ENCODE measurements at places on chromosomes 16 and 17.

GRCh38 chr16:27639561-27640276, 89.8 kb downstream of the KATNIP start:
- no peak for DNase-seq

GRCh38 chr16:86929057-86929871, 350.9 kb downstream of the FOXL1 start:
- no peak for DNase-seq

GRCh38 chr17:82840431-82840831, 609 bp upstream of the ZNF750 start:
- no peak for DNase-seq

DNA sequence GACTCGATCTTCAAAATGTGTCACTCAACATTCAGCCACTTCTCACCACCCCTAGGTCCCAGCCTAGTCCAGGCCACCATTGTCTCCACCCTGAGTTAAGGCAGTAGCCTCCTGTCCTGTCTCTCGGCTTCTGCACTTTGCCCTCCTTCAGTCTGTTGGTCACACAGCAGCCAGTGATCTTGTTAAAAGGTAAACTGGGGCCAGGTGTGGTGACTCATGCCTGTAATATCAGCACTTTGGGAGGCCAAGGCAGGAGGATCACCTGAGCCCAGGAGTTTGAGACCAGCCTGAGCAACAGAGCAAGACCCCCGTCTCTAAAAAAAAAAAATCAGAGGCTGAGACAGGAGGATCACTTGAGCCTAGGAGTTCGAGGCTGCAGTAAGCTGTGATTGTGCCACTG, 25.8 kb downstream of the WWP2 start:
- no peak for DNase-seq

DNA sequence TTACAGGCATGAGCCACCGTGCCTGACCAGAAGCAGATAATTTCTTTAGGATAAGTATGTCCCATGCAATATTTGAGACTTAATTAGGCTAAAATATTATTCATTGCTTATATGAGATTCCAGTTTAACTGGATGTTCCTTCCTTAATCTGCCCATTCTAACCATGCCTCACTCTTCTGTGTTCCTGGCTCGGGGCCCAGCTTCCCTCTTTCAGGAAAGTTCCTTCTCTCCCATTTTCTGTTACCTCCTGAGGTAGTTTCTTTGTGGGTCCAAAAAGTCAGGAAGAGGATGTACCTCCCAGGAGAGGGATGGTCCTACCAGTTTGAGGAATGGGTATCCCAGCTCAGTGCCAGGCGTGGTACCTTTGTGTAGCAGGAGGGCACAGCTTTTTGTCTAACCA, 23.3 kb downstream of the UNK start:
- DNase-seq = no peak

DNA sequence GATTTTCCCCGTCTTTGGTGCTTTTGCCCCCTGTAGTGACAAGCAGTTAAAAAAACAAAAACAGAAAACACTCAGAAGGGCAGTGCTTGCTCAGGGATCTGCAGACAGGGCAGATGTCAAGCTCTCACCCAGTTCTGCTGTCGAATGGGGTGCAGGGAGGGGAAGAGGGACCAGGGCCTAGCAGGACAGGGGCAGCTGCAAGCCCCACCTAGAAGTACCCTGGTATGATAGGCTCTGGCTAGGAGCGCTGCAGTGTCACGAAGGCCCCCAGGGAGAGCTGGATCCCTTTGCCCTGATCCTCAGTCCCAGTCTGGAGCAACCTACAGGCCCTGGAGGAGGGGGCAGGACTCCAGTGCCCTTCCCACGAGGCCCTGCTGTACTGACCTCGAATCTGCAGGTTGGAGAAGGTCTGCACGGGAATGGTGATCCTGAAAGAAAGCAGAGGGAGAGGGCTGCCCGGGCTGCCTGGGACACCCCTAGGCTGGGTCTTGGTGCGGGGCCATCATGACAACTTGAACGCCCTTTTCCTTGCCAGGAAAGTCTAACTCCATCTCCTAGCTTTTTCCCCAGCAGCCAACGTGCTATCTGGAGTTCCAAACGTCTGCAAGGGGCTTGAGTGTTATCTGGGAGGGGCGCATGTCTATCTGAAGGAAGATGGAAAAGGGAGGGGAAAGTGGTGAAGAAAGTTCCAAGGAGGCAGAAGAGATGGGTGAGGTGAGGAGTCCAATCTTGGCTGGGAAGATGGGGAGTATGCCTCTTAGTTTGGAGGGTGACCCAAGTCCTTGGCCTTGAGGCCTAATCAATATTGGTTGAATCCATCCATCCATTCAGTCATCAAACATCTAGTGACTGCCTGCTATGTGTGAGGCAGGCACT, 4.8 kb downstream of the GFAP start:
- DNase-seq = no peak

DNA sequence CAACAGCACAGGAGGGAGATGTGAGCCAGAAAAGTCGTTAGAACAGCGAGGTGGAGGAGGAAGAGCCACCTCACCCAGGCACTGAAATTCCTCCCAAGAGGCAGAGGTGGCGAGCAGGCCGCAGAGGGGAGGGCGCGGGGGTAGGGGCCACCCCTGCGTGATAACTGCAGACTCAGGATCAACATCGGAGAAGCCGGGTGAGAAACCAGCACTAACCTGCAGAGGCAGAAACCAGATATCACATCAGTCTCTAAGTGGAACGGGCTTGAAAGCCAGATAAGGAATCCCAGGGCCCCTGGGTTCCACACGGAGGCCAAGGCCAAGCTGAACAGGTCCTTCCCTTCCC, 39.4 kb upstream of the ZC3H18 start:
- DNase-seq = no peak

- no peak for DNase-seq
These were observed 176.2 kb upstream of the IRX3 start for GRCh38 chr16:54462771-54463170.

- no peak for DNase-seq
These were observed 54.0 kb downstream of the MRM3 start for GRCh38 chr17:836151-836550.

GRCh38 chr16:64933885-64934284, 188.0 kb downstream of the CDH11 start:
- no peak for DNase-seq

- DNase-seq = no peak
These were observed 25.2 kb downstream of the CD300A start for GRCh38 chr17:74491626-74492025.

DNA sequence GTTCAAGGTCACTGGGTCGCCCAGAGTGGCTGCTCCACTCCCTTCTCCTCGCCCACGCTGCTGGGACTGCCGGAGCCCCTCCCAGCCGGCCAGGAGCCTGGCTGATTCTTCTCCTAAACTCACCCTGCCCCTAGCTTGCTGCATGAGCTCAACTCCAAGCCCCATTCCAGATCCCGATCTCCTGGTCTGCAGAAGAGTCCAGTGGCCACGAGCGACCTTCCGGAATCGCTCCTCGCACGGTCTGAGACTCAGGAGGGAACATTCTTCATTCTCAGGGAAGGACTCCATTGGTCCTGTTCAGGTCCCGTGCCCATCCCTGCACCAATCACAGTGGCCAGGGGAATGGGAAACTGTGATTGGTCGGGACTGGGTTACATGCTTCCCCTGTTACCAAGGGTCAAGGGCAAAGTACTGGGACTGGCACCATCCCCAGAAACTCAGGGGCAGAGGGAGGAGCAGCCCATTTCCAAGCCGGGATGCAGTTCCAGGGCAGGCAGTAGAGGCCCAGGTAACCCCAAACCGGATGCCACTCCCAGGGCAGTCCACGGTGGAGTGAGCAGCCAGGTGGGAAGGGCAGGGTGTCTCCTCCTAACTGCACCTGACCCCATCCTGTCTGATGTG, 24.5 kb upstream of the CIBAR2 start:
- DNase-seq = no peak

- DNase-seq = no peak
These were observed 8.1 kb downstream of the GLIS2 start for GRCh38 chr16:4323845-4324488.

DNA sequence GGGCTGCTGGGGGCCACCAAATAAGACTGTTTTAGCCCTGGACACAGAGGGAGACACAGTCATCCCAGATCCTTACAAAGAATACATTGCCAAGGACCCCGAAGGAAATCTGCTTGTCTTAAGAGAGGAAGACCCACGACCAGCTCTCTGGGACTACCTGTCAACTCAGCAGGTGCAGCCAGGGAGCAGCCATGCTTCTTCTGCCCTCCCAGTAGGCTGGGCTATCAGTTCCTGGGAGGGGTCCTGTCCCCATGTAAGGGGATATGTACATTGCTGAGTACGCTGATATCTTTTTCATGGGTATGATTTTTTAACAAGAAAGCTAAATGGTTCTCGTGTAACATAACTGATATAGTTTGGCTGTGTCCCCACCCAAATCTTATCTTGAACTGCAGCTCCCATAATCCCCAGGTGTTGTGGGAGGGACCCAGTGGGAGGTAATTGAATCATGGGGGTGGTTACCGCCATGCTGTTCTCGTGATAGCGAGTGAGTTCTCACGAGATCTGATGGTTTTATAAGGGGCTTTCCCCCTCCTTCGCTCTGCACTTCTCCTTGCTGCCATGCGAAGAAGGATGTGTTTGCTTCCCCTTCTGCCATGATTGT, 11.3 kb downstream of the SSTR2 start:
- DNase-seq = no peak

DNA sequence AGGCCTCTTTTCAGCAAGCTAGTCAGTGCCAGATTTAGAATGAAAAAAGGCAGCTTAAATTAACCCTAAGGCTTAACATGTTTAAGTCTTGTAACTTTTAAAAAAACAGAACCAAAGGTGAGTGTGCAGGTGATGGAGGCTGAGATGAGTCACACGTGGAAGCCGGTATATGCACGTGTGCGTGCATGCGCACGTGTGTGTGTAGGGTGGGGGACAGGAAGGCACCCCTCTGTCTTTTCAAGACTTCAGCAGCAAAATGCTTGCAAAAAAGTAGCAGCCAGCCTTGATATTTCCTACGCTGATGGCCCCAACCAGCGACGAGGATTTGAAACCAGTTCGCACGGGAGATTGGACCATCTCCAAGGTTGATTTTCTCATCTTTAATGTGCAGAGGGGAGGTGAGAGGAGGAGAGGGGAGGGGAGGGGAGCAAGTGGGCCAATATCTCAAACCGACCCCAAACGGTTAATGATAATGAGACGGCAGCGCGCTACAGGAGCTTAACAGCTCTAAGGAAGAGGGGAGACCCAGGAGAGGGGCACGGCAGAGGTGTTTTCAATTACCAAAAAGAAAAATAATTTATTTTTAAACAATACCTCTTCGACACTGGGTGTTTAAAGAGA, 154.7 kb downstream of the ZNF423 start:
- no peak for DNase-seq

DNA sequence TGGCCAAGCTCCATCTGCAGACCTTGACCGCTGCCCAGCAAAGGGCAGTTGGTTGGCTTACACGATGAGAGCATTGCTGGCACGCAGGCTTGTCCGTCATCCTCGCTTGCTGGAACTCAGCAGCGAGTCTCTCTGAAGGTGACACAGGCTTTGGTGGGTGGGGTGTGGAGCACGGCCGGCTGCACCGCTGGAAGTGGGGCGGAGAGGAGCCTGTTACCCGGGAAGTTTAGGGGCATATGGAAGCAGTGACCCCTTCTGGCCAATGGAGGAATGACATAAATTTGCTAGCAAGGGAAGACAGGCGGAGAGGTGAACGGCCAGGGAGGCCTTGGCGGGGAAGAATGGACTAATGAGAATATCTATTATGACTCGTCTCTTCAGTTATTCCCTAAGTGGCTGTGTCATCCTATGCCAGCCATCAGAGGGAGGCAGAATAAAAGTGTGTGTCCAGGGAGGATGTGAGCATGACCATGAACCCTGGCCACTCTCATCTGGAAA, 65.9 kb upstream of the SDK2 start:
- DNase-seq = peak; percentile 45

DNA sequence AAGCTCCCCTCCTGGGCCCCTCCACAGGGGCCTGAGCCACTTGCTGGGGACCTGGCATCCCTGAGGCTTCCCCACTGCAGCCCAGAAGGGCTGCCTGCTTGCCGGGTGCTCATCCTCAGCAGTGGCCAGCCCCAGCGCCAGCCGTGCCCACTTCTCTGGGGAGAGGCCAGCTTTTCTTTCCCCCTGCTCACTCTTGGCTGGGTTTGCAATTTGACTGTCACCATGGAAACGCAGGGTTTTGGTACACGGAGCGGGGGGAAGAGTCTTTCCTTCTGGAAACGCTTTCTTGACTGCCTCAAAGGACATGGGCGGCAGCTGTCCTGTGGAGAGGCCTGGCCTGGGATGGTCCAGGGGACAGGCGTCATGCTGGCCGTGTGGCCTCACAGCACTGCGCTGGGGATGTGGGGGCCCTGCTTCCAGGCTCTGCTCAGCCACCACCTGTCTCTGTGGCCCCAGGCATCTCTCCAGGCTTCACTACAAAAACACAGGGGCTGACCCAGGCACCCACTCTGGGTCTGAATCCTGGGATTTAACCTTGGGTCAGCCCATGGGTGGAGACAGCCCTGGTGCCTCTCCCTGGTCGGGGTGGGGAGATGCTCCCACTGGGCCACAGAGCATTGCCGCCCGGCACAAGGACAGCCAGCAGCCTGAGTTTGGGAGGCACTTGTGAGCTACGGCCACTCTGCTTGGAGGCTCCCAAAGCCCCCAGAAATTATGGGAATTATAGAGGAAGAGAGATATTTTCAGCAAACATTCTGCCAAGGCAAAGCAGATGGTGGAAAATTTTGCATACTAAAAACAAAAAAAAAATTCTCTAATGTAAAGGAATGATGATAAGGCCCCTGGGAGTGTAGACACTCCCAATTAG, 45.9 kb upstream of the DOC2B start:
- DNase-seq = no peak

DNA sequence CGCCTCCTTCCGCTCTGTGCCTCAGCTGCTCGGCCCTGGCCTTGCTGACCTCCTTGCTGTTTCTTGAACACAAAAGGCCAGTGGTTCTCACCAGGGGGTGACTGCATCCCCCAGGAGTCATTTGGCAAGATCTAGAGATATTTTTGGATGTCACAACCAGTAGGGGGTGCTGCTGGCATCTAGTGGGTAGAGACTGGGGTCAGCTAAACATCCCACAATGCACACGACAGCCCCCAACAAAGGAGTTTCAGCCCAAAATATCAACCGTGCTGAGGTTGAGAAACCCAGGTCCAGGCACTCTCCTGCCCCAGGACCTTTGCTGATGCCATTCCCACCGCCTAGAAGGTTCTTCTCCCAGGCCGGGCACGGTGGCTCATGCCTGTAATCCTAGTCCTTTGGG, 39.7 kb downstream of the ABCC6 start:
- DNase-seq = no peak

DNA sequence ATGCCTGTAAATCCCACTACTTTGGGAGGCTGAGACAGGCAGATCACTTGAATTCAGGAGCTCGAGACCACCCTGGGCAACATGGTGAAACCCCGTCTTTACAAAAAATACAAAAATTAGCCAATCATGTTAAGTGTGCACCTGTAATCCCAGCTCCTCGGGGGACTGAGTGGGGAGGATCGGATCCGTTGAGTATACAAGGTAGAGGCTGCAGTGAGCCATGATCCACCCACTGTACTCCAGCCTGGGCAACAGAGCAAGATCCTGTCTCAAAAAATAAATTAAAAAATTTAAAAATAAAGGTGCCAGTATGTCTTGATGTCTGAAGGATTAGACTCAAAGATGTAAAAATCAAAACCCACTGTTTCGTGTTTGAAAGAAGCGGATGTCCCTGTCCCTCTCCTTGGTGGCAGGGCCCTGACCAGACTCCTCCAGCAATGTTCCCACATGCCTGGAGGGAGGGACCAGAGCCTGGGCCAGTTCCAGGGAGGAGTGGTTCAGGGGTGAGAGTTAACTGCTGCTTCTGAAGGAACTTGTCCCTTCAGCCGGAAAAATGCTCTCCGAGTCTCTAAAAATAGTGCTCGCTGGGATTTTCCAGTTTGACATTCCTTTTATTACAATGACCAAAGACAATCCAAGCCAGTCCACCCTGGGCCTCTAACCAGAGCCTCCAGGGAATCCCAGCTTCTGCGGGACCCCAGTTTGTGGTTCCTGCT, 9.4 kb upstream of the CMTM4 start:
- DNase-seq = no peak

- DNase-seq = no peak
These were observed 15.3 kb upstream of the TNFRSF13B start for GRCh38 chr17:16987066-16987829.

Measured in activated T-helper 2 cell treated with anti-CD3 and anti-CD28 coated beads, Interferon-gamma antibody, Interleukin-2, Interleukin-4, amounts not matched to agents 10 μg/mL and 5 μg/mL and 100 μg/mL, durations not matched to agents 14 hours and 24 hours and 36 hours (primary cell).